Stimulated activated CD4-positive, alpha-beta T cell treated with anti-CD3 and anti-CD28 coated beads, Interleukin-1b, Interleukin-23, amount 100 ng/mL, for 4 hours (primary cell): ENCODE measurements at places on chromosomes 5 and 9.

DNA sequence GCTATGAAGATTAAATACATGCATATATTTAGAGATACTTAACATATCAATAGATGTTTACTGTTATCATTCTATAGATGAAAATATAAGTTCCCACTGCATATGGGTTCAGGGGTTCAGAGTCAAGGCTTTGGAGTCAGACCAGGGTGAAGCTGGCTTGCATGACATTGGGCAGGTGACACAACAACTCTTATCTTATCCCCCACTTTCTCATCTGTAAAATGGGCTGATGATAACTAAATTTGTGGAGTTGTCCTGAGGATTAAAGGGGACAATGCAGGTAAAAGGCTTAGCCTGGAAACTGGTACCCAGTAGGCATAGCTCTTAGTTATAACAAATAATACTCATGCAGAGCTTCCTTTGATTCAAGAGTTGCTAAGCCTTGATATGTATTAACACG lies 72.6 kb upstream of the BRINP1 start:
- no peak for DNase-seq

- no peak for DNase-seq
These were observed 51.4 kb upstream of the NCS1 start for GRCh38 chr9:130120832-130121231.

- no peak for DNase-seq
These were observed 15.5 kb upstream of the NCS1 start for GRCh38 chr9:130156672-130157071.

- no peak for DNase-seq
These were observed 581.5 kb upstream of the DAB2 start for GRCh38 chr5:40006260-40006659.

DNA sequence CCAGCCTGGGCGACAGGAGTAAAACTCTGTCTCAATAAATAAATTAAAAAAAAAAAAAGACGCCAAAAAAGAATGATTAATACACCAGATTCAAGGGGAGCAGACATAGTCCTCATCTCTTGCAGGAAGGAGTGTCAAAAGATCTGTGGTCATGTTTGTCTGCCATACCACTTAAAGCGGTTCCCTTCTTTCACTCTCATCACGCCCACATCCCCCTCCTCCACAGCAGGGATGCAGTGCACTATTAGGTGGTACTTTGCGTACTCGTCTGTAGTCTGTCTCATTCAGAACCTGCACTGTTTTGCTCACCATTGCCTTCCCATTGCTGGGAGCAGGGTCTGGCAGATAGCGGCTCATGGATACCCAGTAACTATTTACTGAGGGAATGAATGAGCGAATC lies 11.2 kb downstream of the CDHR2 start:
- DNase-seq: no peak

DNA sequence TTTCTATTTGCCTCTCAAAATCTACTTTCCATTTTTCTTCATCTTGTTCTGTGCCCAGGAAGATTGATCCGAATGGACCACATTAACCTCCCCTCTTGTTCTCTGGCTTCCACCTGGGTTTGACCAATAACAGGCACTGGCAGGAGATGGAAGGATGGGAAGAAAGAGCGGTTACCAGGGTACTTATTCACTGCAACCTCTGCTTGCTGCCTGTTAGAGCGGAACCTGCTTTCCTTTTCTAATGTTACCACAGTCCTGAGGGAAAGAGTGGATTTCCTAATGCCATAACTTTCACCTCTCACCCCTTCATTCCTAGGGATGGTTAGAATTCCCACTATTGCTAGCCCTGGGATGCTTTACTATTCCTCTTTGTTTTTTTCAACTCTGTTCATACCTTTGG lies 262.1 kb downstream of the RFX3 start:
- DNase-seq: no peak
